ENCODE measurements at places on chromosomes 5 and 9. TPM values are rescaled to one million over a fixed set of nuclear protein-coding genes. Genes with fewer than 3 reads are reported as not detected.

The CDC23 gene
- 38.5 TPM for total RNA-seq

The F2RL2 gene
- total RNA-seq = not detected

The CHSY3 gene
- 2.3 TPM for total RNA-seq

DNA sequence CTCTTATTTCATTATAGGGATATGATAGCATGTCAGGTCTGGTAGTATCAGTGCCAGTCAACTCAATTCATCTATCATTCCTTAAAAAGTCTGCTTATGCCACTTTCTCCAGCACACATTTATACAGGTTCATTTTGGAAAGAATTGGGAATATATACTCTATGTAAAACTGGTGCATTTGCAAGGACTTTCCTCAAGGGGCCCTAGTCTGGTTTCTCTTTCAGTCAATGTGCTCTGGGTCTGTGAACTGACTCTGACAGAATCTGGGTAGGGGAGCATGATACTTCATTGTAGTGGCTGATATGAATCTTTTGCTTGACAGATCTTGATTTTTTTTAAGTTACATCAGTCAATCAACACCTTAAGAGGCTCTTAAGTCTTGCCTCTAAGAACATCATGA, 313.9 kb downstream of the HTR1A start:
- no peak for DNase-seq
- H3K4me1 ChIP-seq = no peaks in the 10 kb centered on the region
- H3K27me3 ChIP-seq = no peaks in the 10 kb centered on the region

DNA sequence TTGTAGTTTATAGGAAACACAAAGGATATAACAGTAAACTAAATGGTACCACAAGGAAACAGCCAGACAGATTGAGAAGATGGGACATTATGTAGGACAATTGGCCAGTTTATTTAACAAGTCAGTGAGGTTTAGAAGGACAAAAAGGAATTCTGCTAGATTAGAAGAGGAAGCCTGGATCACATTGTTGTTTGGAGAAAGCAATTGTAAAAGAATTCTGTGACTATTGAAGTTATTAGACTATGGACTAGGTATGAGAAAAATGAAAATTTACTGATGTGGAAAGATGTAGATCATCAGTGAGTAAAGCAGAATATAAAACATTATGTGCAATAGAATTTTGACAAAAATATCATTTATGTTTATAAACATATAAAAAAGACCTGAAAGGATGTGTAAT, 97.1 kb downstream of the CFAP95 start:
- H3K4me1 ChIP-seq = peaks cover 3% of the 10 kb centered on the region
- no peak for DNase-seq
- H3K4me3 ChIP-seq = no peak overlapping the region
- H3K36me3 ChIP-seq = no peaks in the 10 kb centered on the region

DNA sequence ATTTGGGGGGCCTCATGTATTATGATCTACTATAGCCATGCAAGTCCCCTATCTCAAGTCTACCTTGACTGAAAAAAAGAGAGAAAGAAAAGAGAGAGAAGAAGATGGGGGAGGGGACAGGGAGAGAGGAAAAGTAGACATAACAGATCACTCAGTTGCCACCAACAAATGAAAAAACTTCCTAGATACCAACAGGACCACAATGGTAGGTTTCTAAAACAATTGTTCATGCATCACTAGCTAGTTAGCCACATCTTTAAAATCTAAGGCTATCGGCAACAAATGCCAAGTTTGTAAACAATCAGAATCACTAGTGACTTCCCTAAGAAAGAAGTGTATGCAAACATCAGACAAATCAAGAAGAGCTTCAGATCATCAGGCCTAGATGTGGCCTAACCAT, 328.2 kb downstream of the BNC2 start:
- no peaks in the 10 kb centered on the region for H3K36me3 ChIP-seq
- H3K27me3 ChIP-seq = no peaks in the 10 kb centered on the region
